ENCODE measurements at places on chromosomes 5 and 9.

DNA sequence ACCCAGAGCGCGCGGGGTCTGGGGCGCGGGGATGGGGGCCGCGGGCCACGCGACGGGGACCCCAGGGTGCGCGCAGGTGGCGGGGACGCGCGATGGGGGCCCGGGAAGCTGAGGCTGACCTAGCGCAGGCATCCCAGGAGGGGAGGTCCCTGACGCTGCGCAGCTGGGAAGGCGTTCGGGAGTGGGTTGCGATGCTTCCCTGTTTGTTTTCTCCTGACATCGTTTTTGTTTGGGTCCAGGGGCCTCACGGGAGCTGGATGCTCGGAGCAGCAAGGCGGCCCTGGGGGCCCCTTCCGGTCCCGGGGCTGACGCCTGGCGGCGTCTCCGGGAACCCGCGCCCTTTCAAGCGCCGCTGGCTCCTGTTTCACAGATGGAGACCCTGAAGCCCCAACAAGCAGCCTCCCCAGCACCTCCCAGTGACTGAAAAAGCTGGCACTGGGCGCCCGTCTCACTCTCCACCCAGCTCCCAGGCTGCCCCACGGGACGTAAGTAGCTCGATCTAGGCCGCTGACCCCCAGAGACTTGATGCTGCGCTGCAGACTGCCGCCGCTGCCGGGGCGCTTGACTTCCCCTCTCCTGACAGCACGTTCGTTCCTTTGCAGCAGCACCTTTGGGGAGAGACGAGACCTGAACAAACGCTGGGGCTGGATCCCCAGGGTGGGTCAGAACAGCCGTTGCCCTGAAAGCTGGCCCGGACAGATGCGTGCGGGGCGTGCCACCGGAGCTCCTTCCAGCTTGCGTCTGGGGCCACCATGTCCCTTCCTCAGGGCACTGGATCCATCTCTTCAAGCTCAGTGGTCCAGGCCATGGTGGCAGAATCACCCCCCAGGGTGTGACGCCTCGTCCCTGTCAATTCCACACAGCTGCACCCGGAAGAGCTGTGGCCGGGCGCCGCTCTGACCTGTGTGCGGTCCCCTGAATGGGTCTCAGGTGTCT, 593 bp downstream of the BRD3OS start:
- peak; percentile 7 for DNase-seq

DNA sequence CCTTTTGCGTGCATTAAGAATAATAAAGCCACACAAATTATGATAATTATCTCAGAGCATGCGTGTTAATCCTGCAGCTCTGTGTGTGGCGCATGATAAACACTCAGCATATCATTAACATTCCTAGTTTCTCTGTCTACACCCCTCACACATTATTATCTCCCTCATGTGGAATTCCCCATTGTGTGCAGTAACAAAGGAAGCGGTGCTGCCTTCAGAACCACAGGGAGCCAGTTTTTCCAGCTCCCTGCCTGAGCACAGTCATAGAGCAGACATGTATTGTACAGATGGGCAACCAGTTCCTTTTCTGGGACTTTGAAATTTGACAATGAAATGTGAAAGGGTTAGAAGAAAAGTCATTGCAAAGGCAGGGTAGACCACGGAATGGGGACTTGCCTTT, 1365.5 kb upstream of the CDH9 start:
- DNase-seq, result no peak

GRCh38 chr5:119860463-119860862, 231.1 kb downstream of the FAM170A start:
- no peak for DNase-seq

DNA sequence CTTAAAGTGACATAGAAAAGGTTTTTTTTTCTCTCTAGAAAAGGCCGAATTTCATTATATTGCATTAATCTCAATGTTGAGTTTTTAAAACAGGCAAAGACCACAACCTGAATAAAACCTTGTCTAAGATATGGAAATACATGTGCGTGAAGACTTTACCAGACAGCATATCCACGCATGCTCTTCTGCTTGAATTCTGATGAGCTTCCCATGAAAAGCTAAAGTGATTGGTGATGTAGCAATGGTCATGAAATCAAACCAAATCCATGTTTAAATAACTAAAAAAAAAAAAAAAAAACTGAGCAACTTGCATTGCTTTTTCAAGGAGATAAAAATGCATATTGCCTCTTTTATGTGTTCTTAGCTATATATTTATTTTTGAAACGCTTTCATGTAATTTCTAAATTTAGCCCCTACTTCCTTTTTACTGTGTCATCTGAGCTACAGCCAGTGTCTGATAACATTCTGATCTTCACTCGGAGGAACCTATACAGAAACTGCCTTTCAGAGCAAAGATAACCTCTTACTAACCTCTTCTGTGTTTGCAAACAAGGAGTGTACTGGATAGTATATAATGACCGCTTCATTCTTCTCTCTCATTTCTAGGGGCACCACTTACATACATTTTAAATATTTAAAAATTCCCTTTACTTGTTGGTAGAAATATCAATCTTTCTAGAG, 179.1 kb upstream of the GNA14 start:
- DNase-seq, result no peak

DNA sequence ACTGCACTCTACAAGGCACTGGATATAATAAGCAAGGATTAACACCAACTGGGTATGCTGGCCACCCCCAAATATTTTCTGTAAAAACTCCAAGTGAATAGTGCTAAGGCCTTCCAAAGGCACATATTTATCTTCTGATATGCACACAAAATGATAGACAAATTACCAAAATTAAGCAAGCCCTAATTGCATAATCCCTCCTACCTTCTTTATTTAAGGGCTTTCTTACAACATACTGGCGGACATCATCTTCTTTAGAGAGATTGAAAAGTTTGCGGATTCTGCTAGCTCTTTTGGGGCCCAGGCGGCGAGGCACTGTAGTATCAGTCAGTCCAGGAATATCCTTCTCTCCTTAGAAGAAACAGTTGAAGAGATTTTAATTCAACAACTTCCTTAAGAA, 1.9 kb downstream of the RPS6 start:
- DNase-seq, result no peak

GRCh38 chr5:54643685-54644106, 126.1 kb downstream of the SNX18 start:
- DNase-seq, result no peak

DNA sequence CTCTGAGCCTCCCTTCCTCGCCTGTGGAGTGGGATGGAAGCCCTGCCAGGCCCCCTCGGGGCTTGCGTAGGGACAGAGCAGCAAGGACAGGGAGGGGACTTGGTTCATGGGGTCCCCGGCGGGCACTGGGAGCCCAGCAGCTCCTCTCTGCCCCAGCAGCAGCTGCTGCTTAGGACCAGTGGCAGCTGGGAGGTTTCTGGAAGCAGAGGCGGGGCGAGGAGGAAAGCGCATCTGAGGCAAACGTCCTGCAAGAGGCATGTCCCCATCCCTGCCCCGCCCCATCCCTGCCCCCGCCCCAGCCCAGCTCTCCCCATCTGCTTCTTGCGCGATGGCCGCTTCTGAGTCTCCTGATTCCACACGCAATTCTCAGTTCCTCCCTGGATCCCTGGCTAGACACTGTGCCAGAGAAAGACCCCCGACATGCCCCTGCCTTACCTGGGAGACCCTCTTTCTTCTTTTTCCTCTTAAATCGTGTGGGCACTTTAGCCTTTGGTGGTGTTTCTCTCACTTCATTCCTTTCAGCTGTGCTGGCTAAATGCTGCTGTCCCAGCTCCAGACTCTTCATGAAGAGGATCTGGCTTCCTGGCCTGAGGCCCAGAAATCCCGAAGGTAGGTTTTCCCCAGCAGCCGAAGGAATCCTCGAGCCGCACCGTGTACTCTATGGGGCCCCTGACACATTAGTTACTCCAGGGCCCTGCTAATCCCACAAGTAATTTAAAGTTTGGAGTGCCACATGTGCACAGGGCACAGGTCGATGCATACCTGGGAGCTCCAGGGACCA, 4.4 kb upstream of the OR2S2 start:
- DNase-seq, result peak; percentile 26

DNA sequence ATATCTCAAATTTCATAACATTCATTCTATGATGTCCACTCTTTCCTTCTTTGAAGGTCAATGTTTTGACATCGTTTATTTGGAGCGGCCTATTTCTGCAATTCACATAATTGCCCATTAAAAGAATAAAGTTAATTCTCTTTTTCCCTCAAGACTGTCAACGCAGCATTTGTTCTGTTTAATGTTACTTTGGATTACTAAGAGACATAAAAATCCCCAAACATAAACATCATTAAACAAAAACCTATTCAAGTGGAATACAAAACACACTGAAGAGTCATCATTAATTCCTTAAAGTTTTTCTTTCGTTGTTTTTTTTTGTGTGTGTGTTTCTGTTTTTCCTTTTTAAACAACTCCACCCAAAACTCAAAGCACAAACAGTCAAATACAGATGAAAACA, 151.1 kb downstream of the TRPM6 start:
- no peak for DNase-seq

- DNase-seq, result no peak
Observed at GRCh38 chr9:9478741-9479140, 1134.1 kb downstream of the PTPRD start.

DNA sequence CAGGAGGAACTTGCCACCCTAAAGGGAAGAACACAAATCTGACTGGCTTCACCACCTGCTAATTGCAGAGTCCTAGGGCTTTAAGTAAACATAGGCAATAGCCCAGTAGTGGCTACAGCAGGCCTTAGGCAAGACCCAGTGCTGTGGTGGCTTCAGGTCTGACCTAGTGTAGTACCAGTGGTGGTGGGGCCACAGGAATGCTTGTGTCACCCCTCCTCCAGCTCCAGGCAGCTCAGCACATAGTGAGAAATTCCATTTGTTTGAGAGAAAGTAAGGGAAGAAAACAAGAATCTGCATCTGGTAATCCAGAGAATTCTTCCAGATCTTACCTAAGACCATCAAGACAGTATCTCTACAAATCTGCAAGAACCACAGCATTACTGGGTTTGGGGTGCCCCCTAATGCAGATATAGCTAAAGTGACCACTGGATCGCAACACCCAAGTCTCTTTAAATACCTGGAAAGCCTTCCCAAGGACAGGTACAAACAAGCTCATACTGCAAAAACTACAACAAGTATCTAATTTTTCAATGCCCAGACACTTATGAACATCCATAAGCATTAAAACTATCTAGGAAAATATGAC, 102.6 kb upstream of the TRPM3 start:
- no peak for DNase-seq

DNA sequence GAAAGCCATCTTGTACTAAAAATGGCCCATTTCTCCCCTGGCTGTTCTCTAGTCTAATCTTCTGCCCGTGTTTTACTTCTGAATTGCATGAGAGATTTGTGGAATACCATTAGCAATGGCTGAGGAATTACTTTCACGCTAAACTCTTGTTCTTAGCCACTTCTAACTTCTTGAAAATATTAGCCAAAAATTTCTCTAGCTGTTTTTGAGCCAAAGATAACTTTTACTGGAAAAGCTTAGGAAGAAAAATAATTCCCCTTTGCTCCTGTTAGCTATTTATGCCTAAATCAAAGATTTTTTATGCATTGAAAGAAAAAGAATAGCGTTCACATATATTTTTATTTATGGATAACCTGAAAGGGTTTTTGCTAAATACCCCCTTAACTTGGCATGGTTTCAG, 287.8 kb downstream of the MTRR start:
- no peak for DNase-seq

GRCh38 chr5:160187091-160187490, 42.2 kb upstream of the FABP6 start:
- no peak for DNase-seq

GRCh38 chr5:39876146-39876545, 451.4 kb upstream of the DAB2 start:
- DNase-seq, result no peak

- no peak for DNase-seq
Observed at GRCh38 chr5:103410172-103410571, 151.6 kb downstream of the MACIR start.

- no peak for DNase-seq
Observed at GRCh38 chr9:36461323-36461722, 61.3 kb upstream of the RNF38 start.

DNA sequence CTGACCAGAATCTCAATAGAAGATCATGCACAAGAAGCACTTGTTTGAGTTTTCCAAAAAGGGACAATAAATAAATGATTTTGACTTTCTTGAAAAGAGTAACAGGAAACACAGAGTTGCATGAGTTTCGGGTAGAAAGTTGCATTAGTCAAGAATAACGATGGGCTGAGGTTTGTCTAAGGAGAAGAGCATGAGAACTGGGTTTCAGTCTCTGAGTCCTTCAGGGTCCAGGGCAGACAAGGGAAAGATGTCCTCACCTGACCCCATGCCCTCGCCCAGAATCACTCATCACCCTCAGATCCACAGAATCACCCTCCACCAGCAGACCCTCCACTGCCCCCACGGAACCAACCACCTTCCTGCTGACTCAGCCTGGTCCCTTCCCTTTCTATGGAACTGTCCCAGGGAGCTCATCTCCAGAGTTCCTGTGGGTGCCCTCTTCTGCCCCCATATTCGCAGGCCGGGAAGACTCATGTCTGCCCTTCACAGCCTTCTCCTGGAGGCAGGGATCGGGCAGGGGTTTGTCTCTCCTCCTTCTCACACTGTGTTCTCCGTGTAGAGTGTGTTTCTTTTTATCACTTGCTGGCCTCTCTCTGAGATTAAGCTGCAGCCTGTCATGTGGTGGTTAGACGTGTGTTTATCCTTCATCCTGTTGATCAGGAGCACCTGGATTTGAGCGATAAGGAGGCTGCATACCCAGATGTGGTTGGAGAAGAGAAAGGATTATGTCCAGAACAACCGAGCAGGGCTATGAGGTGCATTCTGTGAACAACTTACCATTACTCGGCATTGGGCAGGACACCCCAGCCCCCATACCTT, 442.6 kb downstream of the MAT2B start:
- no peak for DNase-seq

DNA sequence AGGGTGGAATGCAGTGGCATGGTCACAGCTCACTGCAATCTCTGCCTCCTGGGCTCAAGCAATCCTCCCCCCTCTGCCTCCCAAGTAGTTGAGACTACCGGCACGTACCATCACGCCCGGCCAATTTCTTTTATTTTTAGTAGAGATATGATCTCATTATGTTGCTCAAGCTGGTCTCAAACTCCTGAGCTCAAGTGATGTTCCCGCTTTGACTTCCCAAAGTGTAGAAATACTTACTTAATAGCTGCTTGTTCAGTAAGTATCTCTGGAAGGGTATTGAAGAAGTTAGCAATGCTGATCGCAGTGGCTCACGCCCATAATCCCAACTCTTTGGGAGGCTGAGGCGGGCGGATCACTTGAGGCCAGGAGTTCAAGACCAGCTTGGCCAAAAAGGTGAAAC, 35.7 kb upstream of the PLIN2 start:
- no peak for DNase-seq

GRCh38 chr5:130206686-130207085, 302.4 kb downstream of the CHSY3 start:
- no peak for DNase-seq

All from amniotic stem cell (primary cell).